ENCODE measurements at places on chromosomes 7 and 10.

- DNase-seq = no peak
Observed at GRCh38 chr10:1173091-1173490, 116.9 kb downstream of the WDR37 start.

- DNase-seq = no peak
Observed at GRCh38 chr7:42763137-42763551, 148.7 kb downstream of the C7orf25 start.

GRCh38 chr7:130476297-130477150 is 15.4 kb upstream of the MEST start:
- no peak for DNase-seq

DNA sequence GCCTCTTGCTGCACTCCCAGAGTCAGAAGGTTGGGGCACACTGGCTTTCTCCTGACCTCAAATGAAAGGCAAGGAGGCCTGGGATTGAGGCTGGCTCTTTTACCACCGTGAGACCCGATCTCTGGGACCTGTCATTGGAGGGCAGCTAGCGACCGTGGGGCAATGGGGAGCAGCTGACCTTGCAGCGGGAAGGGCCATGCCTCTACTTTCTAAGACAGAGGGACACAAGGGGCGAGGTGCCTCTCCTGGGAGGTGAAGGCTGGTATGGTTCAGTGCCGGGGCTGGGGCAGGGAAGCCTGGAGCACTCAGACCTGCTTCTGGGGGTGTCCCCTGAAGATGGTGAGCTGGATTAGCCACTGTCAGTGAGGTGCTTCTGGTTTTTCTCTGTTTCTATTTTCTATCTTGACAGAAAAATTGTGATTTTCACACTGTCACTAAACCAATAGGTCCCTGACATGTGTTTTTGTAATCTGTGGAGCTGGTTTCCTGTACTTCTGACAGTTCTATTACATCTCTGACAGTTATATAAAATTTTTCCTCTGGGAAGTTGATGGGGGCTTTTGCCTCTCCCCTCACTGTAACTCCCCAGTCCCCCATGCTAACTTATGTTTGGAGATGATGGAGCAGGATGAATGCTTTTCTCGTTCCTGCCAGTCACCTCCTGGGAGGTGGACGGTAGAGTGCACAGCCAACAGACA is 340.8 kb downstream of the RPS24 start:
- DNase-seq = no peak

DNA sequence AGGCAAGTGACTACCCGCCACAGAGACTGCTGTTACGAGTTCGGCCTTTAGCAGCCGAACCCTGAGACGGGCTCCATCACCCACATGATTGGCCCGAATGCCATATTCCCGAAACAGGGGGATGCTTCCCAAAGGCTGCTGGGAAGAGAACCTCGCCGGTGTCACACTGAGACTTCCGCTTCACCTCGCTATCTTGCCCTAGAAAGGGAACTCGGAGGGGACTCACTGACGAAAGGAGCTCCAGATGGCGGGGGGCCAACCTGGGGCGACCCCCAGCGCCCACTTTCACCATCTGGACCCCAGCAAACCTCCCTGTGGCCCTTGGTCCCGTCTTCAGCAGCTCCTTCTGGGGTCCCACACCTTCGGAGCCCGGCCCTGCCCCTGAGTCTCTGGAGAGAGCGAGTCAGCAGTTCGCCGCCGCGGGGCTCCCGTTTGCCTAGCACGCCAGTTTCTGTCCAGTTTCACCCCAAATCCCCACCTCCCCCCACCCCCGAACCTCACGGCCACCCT is 529 bp downstream of the HPS1 start:
- no peak for DNase-seq

DNA sequence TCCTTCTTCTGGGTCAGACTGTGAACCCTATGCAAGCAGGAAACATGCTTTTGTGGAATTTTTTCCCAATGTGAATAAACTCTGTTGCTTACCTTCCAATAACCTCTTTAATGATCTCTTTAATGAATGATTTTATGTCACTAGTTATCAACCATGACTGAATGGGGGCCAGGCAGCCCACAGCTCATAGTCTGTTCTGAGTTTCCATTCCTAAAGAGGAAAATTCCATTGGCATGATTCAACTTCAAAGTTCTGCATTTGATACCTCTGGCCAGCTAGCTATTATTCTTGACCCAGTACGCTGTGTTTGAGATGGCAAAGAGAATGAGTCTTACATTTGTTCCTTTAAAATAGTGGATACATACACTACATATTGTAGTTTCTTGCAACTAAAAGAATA is 867.8 kb upstream of the CELF2 start:
- no peak for DNase-seq

DNA sequence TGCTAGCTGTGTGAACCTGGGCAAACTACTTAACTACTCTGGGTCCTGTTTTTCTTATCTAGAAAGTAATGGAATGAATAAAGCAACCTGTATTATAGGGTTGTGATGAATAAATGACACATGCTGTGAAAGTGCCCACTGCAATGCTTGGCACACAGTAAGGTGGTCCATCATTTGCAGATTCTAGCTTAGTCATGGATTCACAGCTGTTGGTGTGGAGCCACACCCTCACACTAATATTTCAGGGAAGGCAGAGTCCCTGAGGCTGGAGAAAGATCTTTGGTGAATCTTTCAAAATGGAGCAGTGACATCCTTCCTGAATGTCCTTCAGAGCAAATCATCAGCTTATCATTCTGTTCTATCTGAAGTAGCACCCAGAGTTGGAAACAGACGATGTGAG is 60.6 kb downstream of the A1CF start:
- no peak for DNase-seq

DNA sequence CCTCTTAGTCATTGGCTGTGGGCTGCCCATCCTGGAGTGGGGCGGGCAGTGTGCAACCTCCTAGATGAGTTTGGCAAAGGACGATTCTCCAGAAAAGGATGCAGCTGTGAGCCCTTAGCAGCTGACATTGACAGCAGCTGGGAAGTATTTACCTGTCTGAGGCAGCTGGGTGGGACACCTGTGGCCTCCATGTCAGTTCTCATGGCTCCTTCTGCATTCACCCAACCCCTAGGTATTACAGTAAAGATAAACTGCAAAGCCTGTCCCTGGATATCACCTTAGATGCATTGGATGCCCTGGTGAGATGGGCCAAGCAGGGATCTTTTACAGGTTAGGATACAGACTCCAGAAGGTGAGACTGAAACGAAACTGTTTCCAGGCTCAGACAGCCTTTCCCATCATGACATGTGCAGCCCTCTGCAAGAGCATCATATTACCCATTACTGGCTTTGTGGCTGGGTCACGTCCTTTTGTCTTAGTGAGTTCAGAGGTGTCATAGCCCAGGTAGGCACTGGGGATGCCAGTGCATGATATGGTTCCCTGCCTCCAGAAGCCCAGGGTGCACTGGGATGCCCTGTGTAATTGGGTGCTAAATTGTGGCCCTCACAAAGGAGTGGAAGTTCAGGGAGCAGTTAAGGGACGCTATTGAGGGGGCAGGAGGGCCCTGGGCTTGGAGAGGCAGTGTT is 28.9 kb downstream of the MINDY4 start:
- DNase-seq = no peak

- no peak for DNase-seq
Observed at GRCh38 chr7:28778786-28779185, 179.3 kb downstream of the TRIL start.

DNA sequence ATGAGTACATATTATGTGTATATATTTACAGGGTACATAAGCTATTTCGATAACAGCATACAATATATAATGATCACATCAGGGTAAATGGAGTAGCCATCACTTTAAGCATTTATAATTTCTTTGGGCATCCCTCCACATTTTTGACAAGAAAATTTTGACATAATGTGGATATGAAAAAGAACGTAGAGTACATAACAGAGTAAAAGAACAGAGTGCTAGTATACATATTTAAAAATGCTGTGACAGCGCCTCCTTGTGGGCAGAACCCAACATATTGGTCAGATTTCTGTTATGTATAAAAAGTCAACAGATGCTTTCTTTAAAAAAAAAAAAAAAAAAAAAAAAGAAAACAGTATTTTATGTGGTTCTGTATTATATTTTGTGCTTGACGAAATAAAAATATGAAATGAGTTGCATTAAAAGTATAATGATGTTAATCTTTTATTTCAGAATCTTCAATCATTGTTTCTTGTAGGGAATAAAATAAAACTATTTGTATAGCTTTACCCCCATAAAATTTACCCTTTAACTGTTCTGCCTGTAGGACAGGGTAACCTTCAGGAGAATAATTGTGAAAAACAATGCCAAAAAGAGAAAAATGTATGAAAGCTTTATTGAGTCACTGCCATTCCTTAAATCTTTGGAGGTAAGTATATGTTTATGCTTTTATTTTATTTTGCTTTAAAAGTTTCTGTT is 18.3 kb upstream of the HBP1 start:
- no peak for DNase-seq

- DNase-seq = peak; percentile 46
Observed at GRCh38 chr10:33157103-33157502, 177.4 kb downstream of the NRP1 start.

DNA sequence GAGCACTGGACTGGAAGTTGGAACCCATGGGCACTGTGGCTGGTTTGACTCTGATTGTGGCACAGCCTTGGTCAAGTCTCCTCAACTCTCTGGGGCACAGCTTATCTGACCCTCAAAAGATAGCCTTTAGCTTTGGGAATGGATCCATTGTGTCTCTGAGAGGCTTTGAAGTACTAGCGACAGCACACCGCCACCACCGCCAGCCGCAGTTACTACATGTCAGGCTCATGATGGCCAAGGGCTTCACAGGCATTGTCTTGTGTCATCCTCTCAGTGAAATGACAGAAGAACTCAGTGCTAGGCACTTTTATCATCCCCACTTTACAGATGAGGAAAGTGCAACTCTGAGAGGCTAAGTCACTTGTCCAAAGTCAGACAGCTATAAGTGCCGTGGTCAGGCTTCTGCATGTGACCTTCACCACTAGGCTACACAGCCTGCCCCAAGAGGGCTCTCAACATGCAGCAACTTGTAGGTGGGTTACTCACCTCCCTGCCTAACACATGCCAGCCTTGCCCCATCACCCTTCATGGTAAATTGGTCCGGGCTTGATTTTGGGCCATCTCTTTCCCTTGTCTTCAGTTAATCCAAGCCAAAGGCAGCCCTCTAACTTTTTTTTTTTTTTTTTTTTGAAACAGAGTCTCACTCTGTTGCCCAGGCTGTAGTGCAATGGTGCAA is 44.1 kb downstream of the C10orf105 start:
- DNase-seq = no peak

GRCh38 chr7:152120776-152121175 is 95.3 kb downstream of the GALNT11 start:
- DNase-seq = no peak

DNA sequence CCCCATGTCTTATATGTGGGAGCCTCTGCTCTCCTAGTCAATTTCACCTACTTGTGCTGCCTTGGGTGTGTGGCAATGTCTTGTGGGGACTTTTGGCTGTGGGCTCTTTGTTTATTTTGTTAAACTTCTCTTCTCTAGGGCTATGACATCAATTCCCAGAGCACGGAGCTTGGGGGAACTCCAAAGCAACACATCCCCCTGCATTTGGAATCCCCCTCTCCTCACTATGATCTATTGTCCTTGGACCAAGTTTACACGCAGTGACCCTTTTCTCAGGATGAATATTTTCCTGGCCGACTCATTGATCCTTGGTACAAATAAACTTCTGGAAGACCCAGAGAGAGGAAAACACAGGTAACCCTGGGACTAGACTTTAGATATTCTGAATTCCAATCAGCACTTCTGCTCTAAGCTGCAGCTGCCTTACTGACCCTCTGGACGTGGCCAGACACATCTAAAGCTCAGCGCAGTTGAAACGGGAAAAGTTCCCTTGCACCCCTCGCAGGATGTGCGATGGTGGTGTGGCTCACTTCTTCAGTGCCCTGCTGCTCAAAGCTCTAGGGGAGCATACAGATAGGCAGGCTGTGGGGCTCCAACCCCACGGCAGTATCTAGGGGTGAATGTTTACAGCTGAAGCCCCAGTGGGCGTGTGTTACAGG is 110.8 kb downstream of the TMEM178B start:
- DNase-seq = no peak

GRCh38 chr10:92238586-92239098 is 52.2 kb downstream of the CPEB3 start:
- DNase-seq = peak; percentile 62

- no peak for DNase-seq
Observed at GRCh38 chr7:42650171-42650570, 261.7 kb downstream of the C7orf25 start.

DNA sequence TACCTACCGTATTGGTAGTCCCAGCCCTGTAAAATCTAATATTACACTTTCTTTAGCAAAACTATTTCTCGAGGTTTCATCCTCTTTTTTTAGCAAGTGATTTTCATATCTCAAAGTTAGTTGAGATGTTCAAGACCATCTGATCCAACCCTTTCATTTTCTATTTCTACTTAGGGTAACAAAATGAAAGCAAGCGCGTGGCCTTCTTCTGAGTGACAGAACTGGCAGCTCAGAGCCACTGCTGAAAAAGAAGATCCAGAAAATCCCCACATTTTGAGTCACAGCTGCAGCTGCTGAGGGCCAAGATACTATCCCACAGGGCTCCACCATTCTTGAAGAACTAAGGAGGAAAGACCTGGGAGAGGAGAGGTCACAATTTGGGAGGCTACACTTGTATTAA is 24.8 kb upstream of the ZNF800 start:
- DNase-seq = no peak

- DNase-seq = no peak
Observed at GRCh38 chr7:117875566-117875965, 2.3 kb upstream of the CTTNBP2 start.

DNA sequence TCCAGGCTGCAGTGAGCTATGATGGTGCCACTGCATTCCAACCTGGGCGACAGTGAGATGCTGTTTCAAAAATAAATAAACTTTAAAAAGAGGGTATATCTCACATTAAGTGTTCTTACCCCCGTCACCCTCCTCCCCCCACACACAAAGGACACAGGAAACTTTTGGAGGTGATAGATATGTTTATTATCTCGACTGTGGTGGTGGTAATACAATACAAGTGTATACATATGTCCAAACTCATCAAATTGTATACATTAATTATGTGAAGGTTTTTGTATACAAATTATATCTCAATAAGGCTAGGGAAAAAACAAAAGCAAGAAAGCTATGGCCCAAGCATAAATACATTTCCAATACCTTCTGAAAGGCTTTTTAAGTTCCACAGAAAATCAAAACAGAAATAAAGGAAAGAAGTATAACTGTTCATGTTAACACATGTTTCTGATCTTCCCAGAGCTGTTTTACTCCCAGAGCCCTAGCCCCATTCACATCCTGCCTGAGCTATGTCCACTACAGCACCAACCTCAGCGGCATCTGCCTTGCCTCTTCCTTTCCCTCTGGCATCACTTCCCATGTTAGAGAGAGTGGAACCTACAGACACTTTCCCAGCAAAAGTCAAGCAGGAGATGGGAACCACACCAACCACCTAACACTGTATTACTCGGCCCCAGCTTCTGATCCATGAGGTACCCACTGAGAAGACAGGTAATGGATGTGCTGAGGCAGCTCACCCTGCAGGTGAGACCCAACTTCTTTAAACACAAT is 48.1 kb downstream of the SGMS1 start:
- DNase-seq = no peak

- DNase-seq = no peak
Observed at GRCh38 chr10:48231699-48232315, 42.7 kb downstream of the FRMPD2 start.
